ENCODE measurements at places on chromosomes 7 and 10.

- DNase-seq = no peak
These were observed 152.4 kb upstream of the LAMB4 start for GRCh38 chr7:108282427-108282996.

DNA sequence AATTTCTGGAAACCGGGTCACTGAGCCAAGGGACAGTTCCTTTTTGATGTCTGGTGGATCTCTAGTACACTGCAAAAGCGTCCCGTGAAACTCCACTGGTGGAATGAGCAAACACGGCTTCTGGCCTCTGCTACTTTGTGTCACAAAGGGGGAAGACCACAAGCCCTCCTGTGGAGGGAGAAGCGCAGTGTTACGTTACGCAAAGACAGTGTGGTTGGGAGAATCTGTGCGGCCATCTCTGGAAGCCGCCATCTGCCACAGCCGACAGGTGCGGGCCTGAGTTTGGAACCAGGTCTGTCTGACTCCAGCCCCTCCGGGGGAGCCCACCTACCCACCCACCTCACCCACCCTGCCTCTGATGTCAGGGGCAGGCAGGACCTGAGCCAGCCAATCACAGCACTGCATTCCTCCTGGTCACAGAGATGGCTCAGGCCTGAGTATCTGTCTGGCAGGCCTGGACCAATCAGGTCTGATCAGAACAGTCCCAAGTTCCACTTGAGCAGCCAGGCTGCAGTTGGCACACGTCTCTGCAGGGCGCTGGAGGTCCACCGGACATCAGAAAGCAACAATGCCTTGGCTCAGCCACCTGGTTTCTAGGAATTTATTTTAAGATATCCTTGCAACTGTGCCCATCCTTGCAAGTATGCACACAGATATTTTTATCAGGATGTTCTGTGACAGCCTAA, 3.0 kb upstream of the CYP2W1 start:
- DNase-seq = no peak

DNA sequence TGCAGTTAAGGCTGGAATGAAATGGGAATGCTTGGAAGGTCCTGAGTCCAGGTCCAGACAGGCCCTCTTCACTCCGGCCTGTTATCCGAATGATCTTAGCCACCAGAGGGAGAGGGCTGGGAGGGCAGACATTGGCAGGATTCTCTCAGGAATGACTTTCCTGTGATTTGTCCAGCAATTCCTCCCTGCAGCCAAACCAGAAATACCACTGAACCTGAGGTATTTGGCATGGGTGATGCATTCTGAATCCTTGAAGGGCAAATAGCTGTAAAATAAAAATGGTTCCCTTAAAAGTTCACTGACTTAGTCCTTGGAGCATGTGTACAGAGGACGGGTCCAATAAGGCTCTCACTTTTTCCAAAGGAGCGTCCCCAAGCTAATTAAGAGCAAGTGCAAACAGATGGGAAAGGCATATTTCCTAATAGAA, 77.5 kb upstream of the HABP2 start:
- DNase-seq = peak; percentile 79

DNA sequence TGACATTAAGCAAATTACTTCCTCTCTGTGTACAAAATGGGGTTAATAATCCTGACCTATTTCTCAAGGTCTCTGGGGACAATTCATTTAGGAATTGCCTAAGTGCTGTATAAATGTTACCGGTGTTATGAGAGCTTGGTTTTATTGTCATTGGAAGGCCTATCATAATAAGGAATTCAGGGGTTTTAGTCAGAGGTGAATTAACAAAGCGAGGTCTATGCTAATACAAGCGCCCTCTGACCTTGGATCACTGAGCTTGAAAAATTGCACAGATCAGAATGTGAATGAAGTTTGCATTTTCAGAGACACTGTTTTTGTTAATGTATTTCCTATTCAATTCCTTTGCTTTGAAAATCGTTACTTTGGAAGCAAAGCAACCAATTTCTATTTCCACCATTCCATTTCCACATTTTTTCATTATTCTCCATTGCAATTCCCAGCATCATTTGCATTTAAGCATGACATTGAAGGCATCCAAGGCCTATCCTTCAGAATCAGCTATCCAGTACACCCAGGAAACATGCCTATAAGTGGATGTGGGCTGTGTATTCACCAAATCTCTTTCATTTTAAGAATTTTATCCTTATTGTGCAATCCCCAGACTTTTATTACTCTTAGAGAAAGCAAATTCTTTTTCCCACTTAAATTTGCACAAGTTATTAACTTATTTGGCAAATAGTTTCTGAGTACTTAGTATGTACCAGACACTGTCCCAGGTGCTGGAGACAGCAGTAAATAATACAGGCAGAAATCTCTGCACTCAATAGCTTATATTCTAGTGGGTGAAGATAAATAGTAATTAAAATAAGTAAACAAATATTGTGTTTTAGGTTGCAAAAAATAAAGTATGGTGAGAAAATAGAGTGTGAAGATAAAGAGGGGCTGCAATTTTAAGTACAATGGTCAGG, 133.1 kb downstream of the NRCAM start:
- no peak for DNase-seq

- peak; percentile 83 for DNase-seq
These were observed 12.3 kb downstream of the KLF14 start for GRCh38 chr7:130721486-130722277.

- no peak for DNase-seq
These were observed 298.3 kb downstream of the RPS24 start for GRCh38 chr10:78332012-78332411.

DNA sequence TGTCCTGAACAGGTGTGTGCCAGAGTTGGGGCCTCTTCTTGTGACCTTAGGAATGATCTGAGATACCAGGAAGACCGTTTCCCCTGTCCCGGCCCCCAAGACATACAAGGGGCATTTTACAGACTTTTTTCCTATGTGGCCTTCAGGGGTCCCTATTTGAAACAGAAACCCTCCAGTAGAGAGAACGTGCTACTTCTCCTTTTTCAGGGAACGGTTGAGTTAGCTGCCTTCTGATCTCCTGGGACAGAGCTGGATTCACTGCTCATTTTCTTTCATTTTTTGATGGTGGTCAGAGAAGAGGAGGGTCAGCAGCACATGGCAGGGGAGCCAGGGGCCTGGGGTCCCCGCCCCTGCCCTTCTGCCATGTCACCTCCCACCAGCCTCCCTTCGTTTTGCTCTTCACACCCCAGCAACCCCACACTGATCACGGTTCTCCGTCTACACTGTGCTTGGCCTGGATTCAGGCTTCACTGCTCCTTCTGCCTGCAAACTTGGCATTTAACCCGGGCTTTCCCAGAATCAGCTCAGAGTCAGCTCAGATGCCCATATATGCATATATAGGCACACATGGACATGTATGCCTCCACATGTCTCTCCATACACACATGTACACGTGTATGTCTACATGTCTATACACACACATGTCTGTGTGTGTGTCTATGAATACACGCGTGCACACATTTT, 138.1 kb upstream of the BTBD16 start:
- no peak for DNase-seq

DNA sequence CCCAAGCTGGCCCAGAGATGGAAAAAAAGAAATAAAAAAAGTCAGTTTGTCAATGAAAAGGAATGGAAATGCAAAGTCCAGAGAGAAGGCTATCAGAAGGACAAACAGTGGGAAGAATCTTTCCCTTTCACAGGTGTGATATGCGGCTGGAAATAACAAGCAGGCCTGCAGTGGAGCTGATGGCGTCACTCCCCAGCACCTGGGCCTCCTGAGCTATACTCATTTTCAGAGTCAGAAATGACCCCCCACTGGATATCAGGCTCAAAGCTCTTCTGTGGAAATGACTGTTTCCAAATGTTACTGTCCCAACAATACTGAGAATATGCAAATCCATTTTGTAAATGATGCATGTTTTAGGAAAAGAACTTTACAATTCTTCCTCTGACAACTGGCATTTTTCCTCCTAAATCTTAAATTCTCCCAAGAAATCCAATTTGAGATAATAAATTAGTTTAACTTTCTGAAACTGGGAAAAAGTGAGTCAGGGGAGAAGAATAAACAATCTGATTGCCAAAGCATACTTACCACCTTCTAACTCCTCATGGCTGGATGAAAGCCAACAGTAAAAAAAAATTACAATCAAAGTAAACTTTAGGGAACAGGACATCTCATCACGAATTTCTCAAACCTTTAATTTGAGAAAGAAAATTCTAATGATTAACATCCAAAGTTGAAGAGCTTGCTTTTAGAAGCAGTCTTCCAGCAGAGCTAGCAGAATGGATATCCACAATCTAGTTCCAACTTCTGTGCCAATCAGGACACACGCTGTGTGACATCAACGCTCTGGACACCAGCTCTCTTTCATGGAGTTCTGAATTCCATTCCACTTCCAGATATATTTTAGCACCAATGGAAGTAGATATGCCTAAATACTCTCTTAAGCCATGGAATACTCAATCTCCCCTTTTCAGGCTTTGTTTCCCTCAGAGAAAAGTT, 5.3 kb upstream of the CUZD1 start:
- peak; percentile 54 for DNase-seq

- DNase-seq = peak; percentile 95
These were observed 25.3 kb downstream of the EPHB4 start for GRCh38 chr7:100801833-100802568.

All from adipocyte (in vitro differentiated cells).